ENCODE measurements at places on chromosomes 12 and 14.

DNA sequence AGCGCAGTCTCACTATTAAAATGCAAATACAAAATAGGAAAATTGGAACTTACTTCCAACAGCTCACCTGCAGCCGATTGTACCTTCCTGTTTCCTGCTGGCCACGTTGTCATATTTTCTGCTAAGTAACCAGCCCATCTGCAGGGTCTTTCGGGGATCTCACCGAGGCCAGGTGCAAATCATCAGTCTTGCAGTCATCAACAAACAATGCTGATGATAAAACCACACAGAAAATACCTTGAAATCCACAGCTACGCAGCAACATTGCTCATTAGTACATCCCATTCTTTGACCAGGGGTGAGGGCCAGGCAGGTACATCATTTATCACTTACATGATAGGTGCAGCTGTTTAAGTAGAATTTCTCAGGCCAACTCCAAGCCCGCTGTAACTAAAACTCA lies 406.9 kb downstream of the TMEM121 start:
- DNase-seq: no peak

DNA sequence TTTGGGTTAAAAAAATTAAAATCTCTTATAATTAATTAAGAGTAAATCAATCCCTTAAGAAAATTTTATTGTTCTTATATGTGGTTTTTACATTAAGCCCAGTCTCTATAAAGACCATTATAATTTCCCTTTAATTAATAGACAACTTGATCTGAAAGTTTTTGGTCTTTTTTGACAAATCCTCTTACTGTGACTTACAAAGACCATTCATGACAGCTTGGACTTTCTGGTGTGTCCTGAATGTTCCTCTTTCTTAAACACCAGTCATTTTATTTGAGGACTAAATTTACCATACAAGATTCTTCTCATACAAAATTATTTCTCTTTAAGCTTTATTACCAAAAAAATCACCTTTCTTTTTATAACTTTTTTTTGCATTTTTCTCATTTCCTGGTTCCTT lies 368.3 kb downstream of the ADGRD1 start:
- no peak for DNase-seq

GRCh38 chr12:124130691-124131591 lies 157.9 kb downstream of the ZNF664 start:
- DNase-seq: no peak

DNA sequence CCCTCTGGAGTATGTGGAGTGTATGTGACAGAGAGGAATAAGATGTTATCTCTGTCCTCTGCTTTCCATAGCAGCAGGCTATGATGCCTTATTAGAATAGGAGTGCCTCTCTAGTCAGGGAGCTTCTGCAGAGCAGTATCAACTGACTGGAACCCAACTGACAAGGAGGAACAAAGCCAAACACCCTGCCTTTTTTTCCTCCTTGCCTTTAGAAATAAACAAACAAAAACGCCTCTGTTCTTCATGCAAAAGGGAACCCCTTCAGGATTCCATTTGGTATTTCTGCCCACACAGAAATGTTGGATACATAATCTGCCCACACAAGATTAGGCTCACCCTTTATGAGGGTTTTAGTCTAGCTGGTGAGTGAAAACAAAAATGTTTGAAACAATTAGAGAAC lies 50.3 kb downstream of the VRK1 start:
- no peak for DNase-seq

DNA sequence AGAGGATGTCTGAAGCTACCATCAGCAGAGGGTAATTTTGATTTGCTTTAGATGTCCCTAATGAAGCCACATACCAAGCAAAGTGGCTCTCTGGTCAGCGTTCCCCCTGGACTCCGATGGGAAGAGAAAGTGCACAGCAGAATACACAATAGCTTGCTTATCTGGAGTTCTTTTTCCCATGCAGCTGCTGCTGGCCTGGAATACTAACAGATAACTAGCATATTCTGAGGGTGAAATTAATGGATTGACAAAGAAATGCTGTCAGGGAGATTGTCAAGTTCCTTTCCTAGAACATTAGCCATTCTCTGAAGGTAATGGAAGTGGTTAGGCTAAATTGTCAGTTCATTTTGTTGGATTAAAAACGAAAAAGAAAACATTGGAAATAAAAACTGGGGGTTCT lies 391.3 kb downstream of the FLRT2 start:
- no peak for DNase-seq

GRCh38 chr12:123928274-123928865 lies 44.3 kb downstream of the CCDC92 start:
- no peak for DNase-seq

GRCh38 chr12:44848703-44849085 lies 27.4 kb downstream of the NELL2 start:
- no peak for DNase-seq

- no peak for DNase-seq
Measured at GRCh38 chr12:132601171-132601883, 9.1 kb downstream of the LRCOL1 start.

DNA sequence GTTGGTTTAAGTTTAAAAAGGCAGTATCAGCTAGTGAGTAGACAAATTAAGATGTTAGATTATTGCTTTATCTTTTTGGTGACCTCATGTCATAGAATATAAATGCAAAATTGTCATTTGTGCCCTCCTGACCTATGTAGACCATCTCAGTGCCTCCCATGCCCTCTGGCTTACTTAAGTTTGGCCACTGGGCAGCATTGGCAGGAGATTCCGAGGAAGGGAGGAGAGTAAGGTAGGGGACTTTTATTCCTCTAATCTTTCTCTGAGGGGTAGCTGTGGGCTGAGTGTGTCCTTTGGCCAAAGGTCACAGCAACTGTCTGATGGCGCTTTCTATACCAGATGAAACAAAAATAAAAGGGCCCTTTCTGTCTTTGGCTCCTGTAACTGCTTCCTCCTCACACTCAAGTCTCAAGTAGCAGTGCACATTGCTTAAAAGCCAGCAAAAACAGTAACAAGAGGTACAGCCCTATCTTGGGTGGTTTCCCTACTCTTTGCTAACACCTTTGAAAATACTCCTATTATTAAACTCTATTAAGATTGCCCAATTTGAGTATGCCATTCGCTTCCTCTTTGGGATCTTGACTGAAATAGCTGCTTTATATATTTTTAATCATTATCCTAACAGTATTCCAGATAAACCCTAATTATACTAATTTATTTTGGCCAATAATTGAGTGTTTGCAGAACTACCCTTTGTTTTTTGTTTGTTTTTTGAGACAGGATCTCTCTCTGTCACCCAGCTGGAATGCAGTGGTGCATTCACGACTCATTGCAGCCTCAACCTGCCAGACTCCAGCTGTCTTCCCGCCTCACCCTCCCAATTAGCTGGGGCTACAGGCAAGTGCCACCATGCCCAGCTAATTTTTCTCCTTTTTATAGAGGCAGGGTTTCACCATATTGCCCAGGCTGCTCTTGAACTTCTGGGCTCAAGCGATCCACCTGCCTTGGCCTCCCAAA lies 56.5 kb upstream of the KCNH3 start:
- DNase-seq: no peak

- no peak for DNase-seq
Measured at GRCh38 chr14:105939810-105940508, 413.6 kb downstream of the TMEM121 start.

DNA sequence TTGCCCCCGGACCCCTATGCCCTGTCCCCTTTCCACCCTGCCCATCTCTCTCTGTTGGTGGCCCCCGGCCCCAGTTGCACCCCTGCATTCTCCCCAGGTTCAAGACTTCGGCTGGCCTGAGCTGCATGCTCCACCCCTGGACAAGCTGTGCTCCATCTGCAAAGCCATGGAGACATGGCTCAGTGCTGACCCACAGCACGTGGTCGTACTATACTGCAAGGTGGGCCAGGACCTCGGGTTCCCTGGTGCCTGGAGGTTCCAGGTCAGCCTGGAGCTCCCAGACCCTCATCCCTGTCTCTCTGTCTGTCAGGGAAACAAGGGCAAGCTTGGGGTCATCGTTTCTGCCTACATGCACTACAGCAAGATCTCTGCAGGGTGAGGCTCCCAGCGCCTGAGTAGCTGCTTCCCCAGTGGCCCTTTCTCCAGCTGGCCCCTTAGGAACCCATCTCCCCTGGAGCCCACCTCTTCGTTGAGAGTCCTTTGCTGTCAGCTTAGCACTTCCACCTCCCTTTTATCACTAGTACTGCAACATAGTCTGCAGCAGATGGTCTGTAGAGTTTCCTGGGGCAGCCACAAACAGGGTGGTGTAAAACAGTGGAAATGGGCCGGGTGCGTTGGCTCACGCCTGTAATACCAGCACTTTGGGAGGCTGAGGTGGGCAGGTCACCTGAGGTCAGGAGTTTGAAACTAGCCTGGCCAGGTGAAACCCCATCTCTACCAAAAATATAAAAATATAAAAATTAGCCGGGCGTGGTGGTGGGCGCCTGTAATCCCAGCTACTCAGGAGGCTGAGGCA lies 5.8 kb downstream of the TNS2 start:
- DNase-seq: no peak

GRCh38 chr12:12683725-12684124 lies 12.3 kb downstream of the GPR19 start:
- DNase-seq: no peak

- DNase-seq: no peak
Measured at GRCh38 chr14:51564460-51564859, 87.2 kb upstream of the FRMD6 start.

DNA sequence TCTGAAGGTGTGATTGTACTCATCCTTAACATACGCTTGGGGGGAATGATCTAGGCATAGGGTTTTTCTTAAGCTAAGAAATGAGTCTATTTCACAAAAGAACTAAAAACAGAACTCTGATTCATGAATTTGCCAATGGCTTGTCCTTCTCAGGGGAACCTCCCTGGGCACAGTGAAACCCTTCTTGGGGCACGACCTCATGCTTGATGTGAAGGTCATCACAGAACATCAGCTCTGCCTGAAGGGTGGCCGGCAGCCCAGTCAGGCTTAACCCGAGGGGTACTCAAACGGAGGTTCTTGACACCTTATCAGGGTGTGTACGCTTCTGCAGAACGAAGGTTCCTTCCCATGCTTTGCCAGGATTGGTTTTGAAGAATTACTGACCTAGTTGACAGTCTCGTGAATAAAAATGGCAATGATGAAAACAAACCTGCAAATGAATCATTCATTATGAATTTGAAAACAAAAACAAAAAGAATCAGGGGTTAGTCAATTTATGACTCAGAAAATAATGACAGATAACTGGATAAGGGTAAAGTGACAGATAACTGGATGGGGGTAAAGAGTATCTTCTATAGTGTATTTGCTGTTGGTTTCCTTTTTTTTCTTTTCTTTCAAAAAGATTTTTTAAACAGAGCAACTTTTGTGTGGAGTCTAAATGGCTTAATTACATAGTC lies 86.4 kb downstream of the GALNT8 start:
- no peak for DNase-seq

- DNase-seq: peak; percentile 8
Measured at GRCh38 chr12:7017870-7018349, 366 bp downstream of the LPCAT3 start.

- DNase-seq: no peak
Measured at GRCh38 chr12:52976574-52977071, 27.7 kb downstream of the KRT18 start.

GRCh38 chr12:123148223-123148622 lies 2.7 kb downstream of the PITPNM2 start:
- DNase-seq: no peak
